ENCODE measurements at places on chromosomes 13 and 19. TPM values are rescaled to one million over a fixed set of nuclear protein-coding genes. Genes with fewer than 3 reads are reported as not detected.

DNA sequence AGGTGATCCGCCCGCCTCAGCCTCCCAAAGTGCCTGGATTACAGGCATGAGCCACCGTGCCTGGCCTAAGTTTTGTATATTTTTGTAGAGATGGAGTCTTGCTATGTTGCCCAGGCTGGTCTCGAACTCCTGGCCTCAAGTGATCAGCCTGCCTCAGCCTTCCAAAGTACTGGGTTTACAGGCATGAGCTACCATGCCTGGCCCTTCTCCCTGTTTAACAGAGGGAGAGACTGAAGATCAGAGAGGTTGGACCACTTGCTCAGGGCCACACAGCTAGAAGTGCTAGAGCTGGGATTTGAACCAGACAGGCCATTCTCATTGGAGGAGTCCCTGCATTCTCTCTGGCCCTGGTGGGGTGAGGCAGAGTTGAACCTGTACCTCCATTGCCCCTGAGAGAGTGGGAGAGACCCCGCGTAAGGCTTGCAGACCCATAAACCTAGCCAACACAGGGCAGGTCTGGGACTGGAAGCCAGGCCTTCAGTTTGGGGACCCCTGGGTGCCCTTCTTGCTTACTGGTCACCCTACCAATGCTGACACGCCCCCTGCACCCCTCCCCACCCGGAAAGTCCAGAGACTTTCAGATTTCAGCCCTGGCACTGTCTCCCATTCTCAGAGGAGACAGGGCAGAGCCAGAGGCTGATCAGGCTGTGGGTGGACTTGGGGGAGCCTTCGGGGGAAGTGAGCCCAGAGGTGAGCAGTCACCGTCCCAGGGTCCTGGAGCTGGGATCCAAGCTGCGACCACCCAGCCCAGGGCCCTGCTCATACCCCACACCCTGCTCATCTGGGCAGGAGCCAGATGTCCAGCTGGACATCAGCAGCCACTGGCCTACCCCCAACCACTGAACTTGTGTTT lies 13.3 kb downstream of the TTYH1 start:
- DNase-seq: no peak

- DNase-seq: no peak
These were observed 7.1 kb downstream of the RFX2 start for GRCh38 chr19:6103217-6103644.

DNA sequence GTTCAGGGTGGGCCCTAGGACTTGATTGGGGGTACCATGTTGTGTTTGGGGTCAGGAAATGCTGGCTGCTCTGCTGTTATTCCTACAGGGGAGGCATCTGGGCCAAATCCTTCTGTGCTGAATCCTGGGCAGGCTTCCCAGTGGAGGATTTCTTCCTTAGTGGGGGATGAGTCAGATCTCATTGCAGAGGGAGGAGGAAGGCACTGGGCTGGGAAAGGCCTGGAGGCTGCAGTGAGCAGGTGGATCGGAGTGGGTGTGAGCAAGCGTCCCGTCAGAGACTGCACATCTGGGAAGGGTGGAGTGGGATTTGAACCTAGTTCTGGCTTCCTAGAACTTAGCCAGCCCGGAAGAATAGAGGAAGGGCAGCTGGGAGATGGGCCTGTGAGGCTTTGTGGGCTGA lies 11.5 kb downstream of the CCDC124 start:
- DNase-seq: no peak

- DNase-seq: no peak
These were observed 8.7 kb downstream of the EML2 start for GRCh38 chr19:45630463-45630862.

DNA sequence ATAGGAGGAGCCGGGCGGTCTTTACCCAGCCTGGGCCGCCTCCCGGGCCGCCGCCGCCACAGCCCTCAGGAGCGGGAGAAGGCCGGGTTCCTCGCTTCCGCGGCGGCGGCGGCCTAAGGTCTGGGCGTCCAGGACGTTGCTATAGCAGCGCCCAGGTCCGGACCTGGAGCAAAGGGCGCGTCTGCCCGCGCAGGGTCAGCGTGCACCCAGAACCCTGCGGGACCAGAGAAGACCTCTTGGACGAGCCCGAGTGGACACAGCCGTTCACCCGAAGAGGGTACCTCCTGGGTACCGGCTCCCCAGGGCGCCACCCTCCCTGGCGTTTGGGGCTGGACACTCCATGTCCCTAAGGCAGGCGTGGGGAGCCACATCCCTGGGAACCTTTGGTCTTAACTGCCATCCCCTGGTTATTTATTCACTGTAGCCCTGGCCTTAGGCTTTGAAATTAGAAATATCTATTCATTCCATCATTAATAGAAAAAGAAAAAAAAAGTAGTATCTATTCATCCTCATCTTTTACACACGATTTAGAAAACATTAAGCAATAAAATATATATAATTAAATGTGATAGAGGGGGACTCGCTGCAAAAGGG lies 2.4 kb downstream of the DZIP1 start:
- DNase-seq: peak; percentile 68

DNA sequence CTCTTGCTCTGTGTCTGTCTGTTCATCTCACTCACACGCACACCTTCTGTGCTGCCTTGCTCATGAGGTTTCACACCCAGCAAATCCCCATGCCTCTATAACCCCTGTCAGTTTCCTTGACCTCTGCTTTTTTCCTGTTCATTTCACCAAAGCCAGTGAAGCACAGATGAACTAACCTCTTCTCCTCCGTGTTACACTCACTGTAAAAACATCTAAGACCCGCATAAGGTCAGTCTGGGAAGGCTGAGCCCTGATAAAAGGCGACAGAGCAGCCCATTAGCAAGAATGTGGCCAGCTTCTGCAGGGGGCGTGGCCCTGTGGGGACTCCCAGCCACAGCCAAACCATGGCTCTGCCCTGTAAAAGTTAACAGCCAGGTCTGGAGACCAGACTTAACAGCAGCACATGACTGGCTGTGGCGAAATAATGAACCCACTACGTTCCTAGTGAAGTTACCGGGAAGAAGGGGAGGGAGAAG lies 42.8 kb upstream of the NPAS1 start:
- no peak for DNase-seq

- no peak for DNase-seq
These were observed 144.4 kb upstream of the WASF3 start for GRCh38 chr13:26412936-26413716.

MEIS3 gene
- 6.6 TPM for total RNA-seq

EID2 gene
- 11.8 TPM for total RNA-seq

ZNF490 gene
- 8.6 TPM for total RNA-seq

MBD3L3 gene
- total RNA-seq: not detected

AP1M2 gene
- not detected for total RNA-seq

APOC1 gene
- total RNA-seq: 29.0 TPM

MRPL4 gene
- total RNA-seq: 29.3 TPM

Measured in sciatic nerve (tissue), 2 donors.